ENCODE measurements at places on chromosomes 12 and 14. TPM values are rescaled to one million over a fixed set of nuclear protein-coding genes. Genes with fewer than 3 reads are reported as not detected.

DNA sequence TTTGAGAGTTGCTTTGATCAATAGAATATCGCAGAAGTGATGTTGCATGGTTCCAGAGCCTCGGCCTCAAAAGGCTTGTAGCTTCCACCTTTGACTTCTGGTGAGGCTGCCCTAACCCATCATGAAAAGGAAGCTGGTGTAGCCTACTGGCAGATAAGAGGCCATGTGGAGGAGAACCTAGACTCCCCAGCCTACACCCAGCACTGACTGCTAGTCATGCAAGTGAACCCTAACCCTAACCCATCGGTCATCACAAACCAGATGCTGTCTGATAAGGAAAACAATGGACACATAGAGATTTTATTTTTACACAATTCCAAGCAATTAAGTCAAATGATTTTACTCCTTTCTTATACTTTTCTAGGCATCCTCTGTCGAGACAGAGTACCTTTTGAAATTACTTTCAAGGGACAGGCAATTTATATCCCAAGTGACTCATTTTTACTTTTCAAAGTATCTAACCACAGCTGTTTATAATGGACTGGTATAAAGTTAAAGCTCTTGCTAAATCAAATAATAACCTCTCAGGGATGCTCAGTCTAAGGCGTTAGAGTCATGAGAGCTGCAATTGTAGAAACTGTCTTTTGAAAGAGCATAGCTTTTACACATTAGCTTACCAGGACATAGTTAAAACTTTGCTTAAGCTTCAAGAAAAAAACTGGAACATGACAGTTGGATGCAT is 17.6 kb downstream of the PTPRB start:
- DNase-seq = no peak

- no peak for DNase-seq
Measured at GRCh38 chr12:25051656-25052195, 102.8 kb upstream of the BCAT1 start.

GRCh38 chr14:65261425-65261920 is 151.1 kb upstream of the FUT8 start:
- no peak for DNase-seq

DNA sequence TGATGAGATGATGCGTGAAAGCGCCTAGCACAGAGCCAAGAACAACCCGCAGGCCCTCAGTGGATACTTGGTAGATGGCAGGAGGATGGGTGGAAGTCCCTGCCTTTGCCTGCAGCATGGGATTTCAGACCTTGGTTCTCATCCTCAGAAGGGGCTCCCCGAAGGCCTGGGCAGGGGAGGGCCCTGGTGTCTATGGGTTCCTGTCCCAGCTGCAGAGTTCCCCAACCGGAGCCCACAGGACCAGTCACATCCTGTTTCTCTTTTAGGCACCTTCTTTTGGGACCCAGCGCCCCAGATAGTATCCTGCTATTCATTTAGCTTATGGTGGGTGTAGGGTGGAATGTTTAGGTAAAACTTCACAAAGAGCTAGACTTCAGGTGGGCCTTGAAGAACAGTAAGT is 55.5 kb downstream of the CALM1 start:
- no peak for DNase-seq

- peak; percentile 99 for DNase-seq
Measured at GRCh38 chr14:77007975-77008421, 20.5 kb downstream of the IRF2BPL start.

DNA sequence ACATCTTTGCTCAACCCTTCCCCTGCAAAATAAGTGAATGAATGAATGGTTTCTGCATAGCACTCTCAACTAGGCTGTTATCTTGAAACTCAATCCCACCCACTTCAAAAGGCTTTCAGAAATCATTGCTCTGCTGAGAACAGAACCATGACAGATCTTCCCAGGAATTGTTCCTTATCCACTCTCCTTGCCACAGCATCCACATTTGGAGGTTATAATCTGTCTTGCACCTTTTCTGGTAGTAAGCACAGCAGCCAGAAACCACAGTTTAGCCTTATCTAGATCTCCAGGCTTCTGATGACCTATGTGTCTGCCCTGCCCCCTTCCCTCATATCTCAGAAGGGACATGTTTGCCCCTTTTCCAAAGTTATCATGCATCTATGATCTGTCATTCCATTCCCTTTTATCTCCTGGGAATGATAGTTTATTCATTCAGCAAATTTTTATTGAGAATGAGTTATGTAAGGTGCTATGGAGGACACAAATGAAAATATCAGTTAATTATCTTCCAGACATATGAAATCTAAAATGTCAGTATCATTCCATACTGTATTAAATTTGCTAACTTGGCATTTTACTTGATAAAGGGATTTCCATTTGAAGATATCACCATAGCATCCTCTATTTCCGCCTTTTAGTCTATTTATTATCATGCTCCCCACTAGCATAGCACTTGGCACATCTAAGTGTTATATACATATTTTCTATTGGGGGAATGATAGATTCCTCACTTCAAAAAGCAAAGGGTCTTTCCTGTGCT is 21.4 kb downstream of the LGR5 start:
- DNase-seq = no peak

DNA sequence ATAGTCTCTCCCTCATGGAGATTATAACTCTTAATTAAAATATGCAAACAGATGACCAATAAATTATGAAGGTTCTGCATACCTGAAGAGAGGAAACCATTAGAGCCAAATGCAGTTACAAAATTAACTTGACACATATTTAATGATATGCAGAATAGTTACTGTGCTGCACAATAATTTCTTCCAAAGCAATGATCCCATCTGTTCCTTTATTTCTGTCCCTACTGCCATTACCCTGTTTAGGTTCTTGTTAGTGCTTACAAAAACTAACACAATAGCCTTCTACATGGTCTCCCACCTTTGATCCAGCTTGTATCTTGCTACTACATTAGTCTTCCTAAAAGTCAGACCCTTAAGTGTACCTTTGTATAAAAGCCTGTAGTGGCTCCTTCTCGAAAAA is 411.1 kb downstream of the APAF1 start:
- no peak for DNase-seq

DNA sequence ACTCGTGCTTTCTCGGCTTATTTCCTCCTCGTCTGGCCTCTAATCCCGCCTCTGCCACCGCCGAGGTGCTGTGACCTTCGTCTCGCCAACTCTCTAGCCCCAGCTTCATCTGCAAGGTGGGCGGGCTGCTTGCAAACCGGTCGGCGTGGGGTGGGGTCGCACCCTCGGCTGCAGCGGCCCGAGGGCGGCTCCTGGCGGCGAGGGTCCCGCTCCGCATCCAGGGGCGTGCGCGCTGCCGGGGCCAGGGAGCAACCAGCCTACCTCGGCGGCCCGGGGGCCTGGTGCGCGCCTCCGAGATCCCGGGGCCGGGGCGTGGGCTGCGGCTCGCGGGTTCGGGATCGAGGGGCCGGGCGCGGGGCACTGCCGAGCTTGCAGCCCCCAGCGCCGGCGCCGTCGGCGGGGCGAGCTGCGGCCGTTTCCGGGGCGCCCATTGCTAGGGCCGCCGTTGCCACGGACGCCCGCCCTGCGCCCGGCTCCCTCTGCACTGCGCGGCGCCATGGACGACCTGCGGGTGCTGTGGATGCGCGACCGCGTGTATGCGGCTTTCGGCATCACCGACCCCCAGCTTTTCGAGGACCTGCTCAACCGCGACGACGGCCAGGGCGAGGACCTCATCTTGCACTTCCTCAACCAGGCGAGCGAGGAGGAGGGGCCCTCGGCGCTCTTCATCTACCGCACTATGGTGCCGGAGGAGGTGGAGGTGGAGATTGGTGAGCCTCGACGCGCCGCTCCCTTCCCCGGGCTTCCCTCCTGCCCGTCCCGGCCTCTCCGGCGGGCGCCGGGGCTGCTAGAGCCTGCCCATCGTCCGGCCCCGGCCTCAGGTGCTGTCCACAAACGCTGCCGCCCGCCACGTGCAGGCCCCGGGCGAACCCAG is at the start of gene DNAH10:
Gene DNAH10, plus strand, starts transcription at position 461 of the 874 bp plus-strand sequence. Its CDS starts 36 bp downstream, at position 497.
- no peak for DNase-seq

- no peak for DNase-seq
Measured at GRCh38 chr14:74347795-74348100, 523 bp upstream of the VRTN start.

GRCh38 chr12:40236357-40236850 is 11.6 kb downstream of the LRRK2 start:
- DNase-seq = no peak

GRCh38 chr12:75478116-75478794 is 2.3 kb upstream of the GLIPR1 start:
- DNase-seq = no peak

DNA sequence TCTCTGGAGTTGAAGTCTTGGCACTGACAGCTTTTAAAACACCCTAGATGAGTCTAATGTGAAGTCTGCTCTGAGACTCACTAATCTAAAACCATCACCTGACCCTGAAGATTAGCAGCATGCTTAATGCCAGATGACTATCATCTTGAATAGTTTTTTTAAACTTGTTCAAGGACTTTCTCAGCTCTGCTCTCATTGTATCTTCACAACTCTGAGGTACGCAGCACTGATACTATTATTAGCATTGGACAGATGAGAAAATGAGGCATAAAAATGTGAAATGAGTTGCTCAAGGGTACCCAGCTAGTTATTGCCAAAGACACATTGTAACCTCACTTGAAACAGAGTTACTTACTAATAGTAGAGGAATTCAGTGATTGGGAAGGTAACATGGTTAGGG is 4.8 kb downstream of the SLC38A1 start:
- DNase-seq = no peak

- DNase-seq = no peak
Measured at GRCh38 chr12:122610911-122611310, 83.9 kb downstream of the KNTC1 start.

DNA sequence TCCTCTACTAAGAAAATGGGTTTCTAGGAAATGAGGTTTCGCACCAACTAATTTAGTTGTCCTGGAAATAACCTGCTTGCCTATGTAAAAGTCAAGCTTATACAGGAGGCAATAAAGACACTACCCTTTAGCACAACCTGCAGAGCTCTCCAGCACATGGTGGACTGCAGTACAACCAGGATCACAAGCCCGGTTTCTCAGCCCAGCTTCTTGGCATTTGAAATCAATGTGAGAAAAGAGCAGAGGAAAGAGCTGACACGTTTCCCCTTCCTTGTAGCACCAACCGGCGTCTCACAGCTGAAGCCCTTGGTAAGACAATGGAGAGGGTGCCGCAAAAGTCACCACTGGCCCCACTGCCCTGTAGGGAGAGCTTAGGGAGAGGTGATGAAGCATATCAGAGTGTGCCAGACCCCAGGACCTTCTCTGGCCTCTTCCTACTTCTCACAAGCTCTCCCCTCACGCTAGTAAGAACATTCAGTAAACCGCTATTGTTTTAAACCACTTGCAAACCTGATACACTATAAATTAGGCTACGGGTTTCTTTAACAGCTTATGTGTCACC is 8.6 kb downstream of the SPTLC2 start:
- DNase-seq = no peak

DNA sequence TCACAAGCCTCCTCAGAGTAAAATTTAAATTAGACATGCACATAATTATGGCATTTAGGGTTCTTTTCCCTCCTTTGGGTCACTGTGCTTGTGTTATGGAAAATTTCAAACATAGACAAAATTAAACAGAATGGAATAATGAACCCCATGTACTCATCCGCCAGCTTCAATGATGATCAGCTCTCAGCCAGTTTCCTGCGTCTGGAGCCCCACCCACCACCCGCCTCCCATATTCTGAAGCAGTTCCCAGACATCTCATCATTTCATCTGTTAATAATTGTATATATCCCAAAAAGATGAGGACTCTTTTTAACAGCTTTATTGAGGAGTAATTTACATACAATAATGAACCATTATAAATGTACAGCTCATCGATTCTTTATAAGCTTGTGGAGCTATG is 128.2 kb downstream of the EML1 start:
- no peak for DNase-seq

DNA sequence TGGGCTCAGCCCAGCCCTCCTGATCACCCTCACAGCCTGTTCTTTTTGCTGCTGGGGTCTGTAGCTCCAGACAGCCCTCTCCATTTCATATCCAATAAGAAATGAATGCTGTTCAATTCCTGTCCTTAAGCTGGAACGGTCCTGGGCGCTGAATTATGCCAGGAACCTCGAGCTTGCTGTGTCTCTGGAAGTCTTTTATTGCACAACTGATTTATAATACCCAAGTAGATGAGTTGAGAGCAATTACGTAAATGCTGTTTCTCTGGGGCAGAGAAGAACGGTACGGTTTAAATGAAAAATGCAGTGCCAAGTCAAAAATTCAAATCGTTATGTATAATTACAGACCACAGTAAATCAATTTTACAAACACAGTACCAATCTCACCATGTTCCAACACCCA is 161.0 kb downstream of the SAMD4A start:
- DNase-seq = peak; percentile 61

GRCh38 chr14:93305725-93306418 is 27.0 kb downstream of the BTBD7 start:
- DNase-seq = no peak

- no peak for DNase-seq
Measured at GRCh38 chr12:68364328-68364727, 32.2 kb upstream of the MDM1 start.

GRCh38 chr14:67425608-67426007 is 13.6 kb upstream of the PLEK2 start:
- no peak for DNase-seq

Gene KIF26A
- total RNA-seq = 1.3 TPM

Gene LALBA
- not detected for total RNA-seq

Gene PMCH
- total RNA-seq = not detected

Gene HNF1A
- total RNA-seq = 23.8 TPM

Gene KRT75
- not detected for total RNA-seq

Gene DHH
- not detected for total RNA-seq

Gene CLEC7A
- total RNA-seq = 1.2 TPM

Gene GPR84
- not detected for total RNA-seq
